H9 (cell line): ENCODE measurements at places on chromosomes 16 and 17.
A peak's percentile ranks its signal among the peaks of the same experiment; 100 is the strongest.

DNA sequence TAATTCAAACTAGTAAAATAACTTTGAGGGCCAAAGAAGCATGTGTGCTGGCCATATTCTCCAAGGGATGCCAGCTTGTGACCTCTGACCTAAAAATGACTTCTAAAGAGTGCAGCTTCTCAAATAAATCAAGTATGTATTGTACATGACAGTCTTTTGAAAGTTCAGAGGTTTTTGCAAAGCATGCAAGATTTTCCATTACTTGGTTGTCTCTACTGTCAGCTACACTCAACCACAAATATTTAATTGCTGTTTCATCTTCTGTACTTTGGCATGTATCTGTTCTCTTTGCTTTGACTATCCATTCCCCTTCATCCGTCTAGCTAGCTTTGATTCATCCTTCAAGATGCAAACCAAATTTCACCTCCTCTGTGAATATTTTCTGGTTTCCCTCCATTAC lies 121.9 kb upstream of the HS3ST2 start:
- no peak for DNase-seq

GRCh38 chr16:31167315-31167714 lies 12.6 kb upstream of the FUS start:
- DNase-seq, result no peak

DNA sequence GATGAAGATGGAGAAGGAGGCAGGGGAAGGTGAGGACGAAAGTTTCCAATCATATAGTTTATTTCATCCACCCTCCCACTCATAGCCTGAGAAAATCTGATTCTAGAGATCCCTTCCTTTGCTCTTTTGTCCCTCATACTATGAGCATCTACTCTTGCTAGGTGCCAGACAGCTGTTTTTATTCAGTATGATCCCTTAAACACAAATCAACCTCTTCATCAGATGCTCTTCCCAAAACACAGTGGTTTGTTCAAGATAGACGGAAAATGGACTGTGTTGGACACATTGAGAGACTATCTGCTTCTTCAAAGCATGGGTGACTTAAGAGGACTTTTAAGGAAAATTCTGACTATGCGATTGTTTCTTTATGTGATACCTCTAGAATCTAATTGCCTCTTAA lies 49.4 kb upstream of the XYLT1 start:
- DNase-seq, result no peak

GRCh38 chr17:77231076-77231871 lies 90.5 kb downstream of the SEC14L1 start:
- DNase-seq, result no peak

DNA sequence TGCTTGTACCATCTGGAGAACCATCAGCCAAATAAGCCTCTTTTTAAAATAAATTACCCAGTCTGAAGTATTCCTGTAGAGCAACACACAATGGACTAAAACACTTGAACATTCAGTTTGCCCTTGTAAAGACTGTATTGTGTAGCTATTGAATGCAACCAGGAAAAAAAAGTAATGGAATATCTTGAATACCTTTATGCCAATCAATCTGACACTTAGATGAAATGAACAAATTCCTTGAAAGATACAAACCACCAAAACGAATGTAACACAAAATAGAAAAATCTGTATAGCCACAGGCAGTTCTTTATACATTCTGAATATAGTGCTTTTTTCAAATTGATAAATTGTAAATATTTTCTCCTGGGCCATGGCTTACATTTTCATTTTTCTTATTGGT lies 63.3 kb upstream of the KCNJ16 start:
- no peak for DNase-seq

- DNase-seq, result no peak
Measured at GRCh38 chr17:37170881-37171425, 204.8 kb upstream of the C17orf78 start.

DNA sequence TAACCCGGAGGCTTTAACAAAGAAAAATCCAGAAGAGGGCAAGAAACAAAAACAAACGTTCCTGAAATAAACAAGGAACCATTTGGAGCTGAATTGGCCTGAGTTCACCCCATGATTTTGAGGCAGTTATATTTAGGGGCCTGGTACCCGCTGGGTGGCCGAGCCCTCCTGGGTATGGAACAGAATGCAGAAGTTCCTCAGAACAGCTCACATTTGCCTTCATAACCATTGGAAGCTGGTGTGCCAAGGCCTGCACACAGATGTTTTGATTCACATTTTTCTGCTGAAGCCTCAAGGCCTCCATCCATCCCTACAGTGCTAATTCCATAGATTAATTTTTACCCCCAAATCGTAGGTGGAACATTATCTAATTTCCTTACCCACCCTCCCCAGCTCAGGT lies 3.3 kb upstream of the ZFHX3 start:
- no peak for DNase-seq

- DNase-seq, result no peak
Measured at GRCh38 chr17:82925336-82925735, 85.5 kb upstream of the ZNF750 start.

GRCh38 chr17:67696347-67696746 lies 21.4 kb upstream of the NOL11 start:
- no peak for DNase-seq

DNA sequence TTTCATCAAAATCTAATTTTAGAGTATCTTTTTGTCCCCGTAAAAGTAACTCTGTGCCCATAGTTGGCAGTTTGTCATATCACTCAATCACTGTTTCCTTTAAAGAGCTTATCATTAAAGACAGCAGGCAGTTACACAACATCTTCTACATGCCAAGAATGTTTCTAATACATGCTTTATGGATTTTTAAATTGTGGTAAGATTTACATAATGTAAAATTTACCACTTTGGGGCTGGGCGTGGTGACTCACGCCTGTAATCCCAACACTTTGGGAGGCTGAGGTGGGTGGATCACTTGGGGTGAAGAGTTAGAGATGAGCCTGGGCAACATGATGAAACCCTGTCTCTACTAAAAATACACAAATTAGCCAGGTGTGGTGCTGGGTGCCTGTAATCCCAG lies 687.2 kb downstream of the WWOX start:
- no peak for DNase-seq

GRCh38 chr16:81138831-81139557 lies 42.8 kb upstream of the GCSH start:
- no peak for DNase-seq

DNA sequence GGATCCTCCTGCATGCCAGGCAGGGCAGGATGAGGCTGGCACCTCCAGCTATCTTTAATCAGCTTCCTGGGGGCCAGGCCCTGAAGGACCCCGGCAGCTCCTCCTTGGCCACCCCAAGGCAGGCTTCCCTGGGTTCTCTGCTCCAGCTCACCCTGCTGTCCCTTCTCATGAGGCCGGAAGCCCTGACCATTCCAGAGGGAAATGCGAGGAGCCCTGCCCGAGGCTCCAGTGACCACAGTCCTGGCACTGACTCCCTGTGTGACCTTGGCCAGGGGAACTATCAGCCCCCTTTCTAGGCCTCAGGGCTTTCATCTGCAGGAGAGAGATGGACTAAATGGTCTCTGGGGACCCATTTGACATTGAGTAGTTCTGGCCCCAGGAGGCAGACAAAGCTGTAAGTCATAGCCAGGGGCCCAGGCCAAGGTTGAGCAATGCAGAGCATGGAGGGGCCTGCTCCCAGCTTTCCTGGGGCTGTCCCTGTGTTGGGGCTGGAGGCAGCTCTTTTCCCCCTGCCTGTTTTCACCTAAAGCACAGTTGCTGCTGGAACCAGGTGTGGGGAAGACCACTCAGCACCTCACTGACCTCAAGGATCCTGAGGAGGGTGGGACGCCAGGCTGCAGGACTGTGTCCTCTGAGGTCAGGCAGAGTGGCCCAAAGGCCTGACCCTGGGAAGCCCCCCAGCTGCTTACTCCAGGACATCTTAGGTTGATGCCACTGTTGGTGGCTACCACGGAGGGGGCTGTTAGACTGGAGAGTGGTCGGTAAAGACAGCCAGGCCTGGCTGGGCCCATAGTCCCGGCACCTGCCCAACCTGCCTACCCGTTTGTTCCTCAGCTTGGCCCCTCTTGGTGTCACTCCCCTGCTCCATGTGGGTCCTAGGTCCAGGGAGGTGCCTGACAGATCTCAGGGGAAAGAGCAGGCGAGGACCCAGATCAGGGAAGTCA lies 8.1 kb downstream of the KCNH6 start:
- DNase-seq, result no peak

DNA sequence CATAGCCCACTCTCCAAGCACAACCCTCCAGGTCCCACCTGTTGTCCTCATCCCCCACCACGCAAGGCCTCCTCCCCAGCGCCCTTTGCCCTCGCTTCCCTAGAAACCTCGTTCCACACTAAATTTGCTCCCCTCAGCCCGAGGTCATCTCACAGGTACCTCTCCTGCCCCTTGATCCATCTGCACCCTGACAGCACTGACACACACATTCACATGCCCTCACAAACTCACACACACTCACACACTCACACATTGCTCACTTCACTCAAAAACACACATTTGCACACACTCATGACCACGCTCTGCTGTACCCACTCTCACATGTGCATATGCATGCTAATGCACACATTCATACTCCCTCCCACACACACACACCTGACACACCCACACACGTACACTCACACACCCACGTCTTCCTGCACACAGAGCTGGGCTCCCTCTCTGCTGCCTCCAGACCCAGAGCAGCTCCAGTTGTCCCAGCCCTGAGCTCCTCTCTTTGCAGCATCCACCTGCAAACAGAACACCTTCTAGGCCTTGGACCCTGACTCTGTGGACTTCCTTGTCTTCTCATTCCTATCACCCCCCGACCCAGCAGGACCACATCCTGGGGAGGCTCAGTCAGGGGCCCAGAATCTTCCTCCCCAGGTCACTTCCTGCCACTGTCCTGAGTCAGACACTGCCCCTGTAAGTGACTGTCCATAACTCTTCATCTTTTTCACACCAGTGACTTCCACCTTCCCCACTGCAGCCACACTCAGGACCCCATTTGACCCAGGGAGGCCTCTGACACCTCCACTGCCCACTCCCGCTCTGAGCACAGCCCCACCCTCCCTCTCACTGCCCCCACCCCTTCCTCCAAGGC lies 4.9 kb downstream of the ASGR2 start:
- no peak for DNase-seq

- peak; percentile 48 for DNase-seq
Measured at GRCh38 chr17:18070861-18071340, 16.8 kb upstream of the DRG2 start.

DNA sequence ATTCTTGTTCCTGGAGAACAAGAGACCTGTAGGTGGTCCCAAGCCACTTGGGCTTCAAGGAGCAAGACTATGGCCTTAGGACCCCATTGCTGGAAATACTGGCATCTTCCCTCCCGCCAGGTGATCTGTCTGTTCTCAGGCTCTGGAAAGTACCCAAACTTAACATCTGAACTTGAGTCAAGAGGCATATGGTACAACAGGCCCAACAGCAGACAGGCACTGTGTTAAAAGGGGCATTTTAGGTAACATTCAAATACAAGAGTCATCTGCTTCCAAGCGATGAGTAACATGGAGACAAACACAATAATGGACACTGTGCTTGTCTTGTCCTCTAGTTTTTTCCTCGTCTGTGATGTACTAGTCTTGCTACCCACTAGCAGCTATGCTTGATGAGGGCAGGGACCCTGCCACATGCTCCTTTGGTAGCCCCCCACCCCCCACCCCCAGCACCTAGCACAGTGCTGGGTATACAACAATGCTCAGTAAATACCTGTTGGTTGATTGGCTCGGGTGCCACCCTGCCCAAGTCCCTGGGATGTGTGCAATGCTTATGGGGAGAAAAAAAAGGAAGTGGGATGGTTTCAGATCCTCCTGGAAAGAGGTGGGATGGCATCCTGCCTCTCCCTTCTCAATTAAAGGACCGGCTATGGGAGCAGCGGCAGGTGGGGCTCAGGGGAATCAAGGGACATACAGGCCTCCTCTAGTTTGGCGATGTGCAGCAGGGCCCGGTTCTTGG lies 19.4 kb downstream of the CSF3 start:
- DNase-seq, result no peak

DNA sequence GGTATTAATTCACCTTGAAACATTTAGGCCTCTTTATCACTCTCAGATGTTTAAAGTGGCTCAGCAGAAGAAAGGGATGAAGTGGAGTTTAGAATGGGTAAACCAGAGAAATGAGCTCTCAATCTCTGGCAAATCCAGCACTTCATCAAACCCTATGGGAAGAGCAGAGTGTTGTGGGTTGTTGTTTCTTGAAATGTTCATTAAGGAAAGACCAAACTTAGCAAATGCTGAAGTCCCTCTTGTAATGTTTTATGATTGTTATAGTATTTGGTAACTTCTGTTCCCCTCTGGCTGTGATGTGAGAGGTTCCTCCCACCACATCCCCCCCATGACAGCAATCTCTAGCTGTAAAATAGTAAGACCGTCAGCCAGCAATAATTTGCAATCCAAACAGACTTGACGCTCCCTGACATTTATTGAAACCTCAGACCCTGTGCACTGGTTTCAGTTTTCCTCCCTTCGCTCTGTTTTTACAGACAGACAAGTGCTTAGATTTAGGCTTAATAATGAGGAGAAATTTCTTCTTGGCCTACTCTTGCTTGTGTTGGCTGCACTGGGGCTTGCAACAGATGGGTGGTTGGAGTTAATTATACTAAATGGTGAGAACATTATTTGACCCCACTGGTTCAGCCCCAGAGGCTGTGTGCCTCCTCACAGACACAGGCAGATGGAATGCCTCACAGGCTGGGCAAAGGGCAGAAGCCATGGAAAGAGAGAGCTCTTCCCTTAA lies 609.4 kb upstream of the SOX9 start:
- no peak for DNase-seq

- DNase-seq, result no peak
Measured at GRCh38 chr16:85252461-85252860, 140.2 kb upstream of the CIBAR2 start.

DNA sequence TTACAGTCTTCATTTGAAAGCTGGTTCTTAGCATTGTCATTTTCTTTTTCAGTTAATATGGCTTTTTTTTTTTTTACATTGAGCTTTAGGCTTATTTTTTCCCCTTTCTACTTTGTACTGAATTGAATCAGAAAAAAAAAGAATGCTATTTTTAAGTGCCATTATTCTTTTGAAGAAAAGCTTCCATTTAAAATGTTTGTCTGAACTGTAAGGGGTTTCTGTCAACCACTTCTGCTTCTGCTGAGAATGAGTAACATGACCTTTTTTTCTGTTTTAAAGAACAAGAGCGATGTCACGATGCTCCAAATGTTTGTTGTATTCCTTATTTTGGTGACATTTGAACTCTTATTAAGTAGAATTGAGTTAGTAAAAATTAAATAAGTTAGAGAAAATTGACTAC lies 50.0 kb downstream of the MRTFB start:
- DNase-seq, result no peak

GRCh38 chr17:40399185-40399584 lies 18.5 kb downstream of the TOP2A start:
- no peak for DNase-seq

- DNase-seq, result no peak
Measured at GRCh38 chr16:85284141-85284817, 172.0 kb upstream of the CIBAR2 start.

GRCh38 chr16:52050418-52050817 lies 496.5 kb downstream of the TOX3 start:
- DNase-seq, result no peak
